Hindlimb muscle (tissue), 1 donor: ENCODE measurements at places on chromosomes 1 and 21.

- no peak for DNase-seq
These were observed 24.1 kb downstream of the TRIM45 start for GRCh38 chr1:117097443-117097842.

GRCh38 chr1:3742439-3743298 lies 9.6 kb upstream of the CCDC27 start:
- no peak for DNase-seq

DNA sequence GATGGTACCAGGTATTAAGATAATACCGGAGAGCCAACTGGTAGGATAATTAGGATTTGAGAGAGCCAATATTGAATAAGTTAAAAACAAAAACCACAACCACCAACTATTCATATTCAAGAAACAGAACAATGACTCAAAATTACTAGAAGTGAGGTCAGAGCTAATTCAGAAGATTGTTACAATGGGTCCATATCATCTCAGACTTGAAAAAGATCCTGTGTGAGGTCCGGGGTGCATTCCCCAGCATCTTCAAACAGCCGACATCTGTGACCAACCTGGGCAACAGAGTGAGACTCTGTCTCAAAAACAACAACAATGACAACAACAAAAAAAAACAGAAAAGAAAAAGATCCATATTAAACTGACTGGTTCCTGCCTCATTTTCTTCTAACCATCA lies 18.6 kb downstream of the AK2 start:
- no peak for DNase-seq

GRCh38 chr1:110210604-110211495 lies 736 bp downstream of the KCNC4 start:
- no peak for DNase-seq

DNA sequence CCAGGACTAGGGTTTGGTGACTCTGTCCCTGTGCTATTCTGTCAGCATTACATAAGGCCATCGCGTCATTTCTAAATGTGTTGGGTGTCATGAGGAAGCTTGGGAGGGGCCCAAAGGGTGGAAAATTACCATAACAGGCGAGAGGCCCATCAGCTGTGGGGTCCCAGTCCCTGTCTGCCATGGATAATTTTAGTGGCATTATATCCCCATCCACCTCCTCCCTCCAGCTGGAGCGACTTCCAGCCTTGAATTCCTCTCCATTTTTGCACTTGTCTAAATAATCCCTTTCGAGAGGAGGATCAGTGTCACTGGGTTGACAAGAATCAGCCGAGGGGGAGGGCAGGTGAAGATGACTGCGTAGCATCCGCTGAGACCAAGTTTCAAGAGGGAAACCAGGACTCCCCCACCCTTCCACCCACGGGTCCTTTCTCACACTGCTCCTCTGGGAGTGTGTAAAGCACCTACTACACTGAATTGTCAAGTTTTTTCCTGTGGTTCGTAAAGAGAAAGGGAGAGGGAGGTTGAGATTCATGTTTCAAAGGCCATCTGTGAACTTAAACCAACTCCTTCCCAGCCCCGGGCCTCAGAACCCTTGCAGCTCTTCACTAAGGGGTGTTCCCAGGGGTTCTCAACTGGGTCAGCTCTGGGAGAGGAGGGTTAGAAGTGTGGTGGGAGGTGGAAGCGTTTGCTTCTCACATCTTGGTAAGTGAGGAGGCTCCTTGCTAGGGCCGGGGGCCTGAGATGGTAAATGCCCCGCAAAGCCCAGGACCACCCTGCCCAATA lies 29.2 kb downstream of the VASH2 start:
- peak; percentile 27 for DNase-seq

DNA sequence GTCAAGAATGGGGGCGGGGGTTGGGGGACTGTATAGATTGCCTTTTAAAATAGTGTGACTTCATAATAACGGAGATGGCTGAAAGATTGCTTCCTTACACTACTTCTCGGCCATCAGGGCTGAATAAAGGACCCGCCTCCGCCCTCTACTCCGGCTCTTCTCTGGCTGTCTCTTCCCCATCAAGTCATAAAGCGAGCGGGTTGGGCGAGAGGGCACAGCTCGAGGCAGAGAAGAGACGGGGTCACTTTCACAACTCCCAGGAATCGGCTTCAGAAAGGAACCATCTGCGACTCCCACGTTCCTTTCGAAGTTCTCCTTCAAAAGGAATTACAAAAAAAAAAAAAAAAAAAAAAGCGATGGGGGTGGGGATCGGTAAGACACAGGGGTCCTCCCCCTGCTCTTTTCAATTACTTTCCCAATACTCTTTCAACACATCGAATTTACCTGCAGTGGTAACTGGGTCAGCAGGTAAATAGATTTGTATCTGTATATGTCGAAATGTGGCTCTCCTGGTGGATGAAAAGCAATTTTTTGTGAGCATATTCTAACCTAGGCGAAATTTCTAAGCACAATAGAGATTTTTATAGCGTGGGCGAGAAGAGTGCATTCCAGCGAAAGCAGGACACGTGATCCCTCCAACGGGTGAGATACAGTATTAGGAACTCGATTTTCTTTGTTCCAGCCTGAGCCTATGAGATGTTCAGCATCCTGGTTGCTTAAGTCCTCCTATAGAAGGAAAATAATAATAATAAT lies 2.0 kb downstream of the LRRC7 start:
- peak; percentile 36 for DNase-seq

DNA sequence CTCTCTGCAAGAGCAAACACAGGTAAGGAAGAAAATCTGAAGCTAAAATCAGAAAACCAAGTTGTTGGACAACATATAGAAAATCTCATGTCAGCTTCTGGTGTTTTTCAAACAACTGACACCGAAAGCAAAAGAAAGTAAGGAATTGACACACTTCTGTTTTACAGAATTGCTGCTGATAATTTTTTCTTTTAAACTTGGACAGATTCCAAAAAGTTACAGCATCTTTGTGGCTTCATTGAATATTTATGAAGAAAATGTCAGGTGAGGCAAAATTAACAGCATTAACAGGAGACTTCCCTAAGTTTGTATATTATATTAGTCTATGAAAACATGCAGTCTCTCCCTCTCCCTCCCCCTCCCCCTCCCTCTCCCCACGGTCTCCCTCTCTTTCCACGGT lies 14.9 kb upstream of the CTSS start:
- DNase-seq, result no peak

DNA sequence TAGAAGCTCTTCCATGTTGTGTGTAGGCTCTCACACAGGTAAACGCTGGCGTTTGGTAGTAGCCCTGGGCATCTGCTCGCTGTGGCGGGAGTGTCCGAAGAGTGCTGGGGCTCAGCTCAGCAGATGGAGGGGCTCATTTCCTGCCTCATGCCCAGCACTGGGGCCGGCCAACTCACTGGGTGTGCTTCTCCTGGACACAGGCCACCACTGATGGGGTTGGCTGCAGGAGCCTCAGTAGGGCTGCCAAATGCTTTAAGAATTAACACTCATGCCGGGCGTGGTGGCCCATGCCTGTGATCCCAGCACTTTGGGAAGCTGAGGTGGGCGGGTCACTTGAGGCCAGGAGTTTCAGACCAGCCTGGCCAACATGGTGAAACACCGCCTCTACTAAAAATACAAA lies 20.9 kb downstream of the UQCRHL start:
- no peak for DNase-seq

- no peak for DNase-seq
These were observed 12.5 kb downstream of the S100A10 start for GRCh38 chr1:151981178-151981525.
